ENCODE measurements at places on chromosomes 6 and 20. TPM values are rescaled to one million over a fixed set of nuclear protein-coding genes. Genes with fewer than 3 reads are reported as not detected.

SLCO4A1 gene
- total RNA-seq = 3.6 TPM

ATAT1 gene
- 2.6 TPM for total RNA-seq

C6orf62 gene
- total RNA-seq = 92.6 TPM

MEI4 gene
- total RNA-seq = not detected

COX4I2 gene
- total RNA-seq = not detected

RBM24 gene
- total RNA-seq = 1.3 TPM

CENPW gene
- 28.9 TPM for total RNA-seq

OPRM1 gene
- not detected for total RNA-seq

BANF2 gene
- not detected for total RNA-seq

PLCB4 gene
- 1.6 TPM for total RNA-seq

TREM2 gene
- not detected for total RNA-seq

NEDD9 gene
- 34.2 TPM for total RNA-seq

KCNQ5 gene
- total RNA-seq = not detected

C2 gene
- not detected for total RNA-seq

SLC17A9 gene
- 19.2 TPM for total RNA-seq

HSPA12B gene
- total RNA-seq = 3.9 TPM

CST4 gene
- total RNA-seq = not detected

PLN gene
- total RNA-seq = under 0.01 TPM

DEFB113 gene
- total RNA-seq = not detected

PAQR8 gene
- 8.4 TPM for total RNA-seq

RWDD1 gene
- 23.7 TPM for total RNA-seq

EPHA7 gene
- total RNA-seq = 0.97 TPM

CDH22 gene
- total RNA-seq = not detected

SAMD3 gene
- total RNA-seq = not detected

HTR1B gene
- 17.9 TPM for total RNA-seq

BPIFB1 gene
- total RNA-seq = not detected

TMC2 gene
- not detected for total RNA-seq

PNPLA1 gene
- total RNA-seq = not detected

GLP1R gene
- not detected for total RNA-seq

LINC00237 gene
- total RNA-seq = not detected

CTAGE9 gene
- not detected for total RNA-seq

RBBP9 gene
- 12.0 TPM for total RNA-seq

TRIM31 gene
- total RNA-seq = not detected

OGFR gene
- total RNA-seq = 80.9 TPM

NRN1 gene
- total RNA-seq = 20.8 TPM

CLPSL2 gene
- not detected for total RNA-seq

SLC17A4 gene
- total RNA-seq = not detected

TRIM10 gene
- not detected for total RNA-seq

BFSP1 gene
- total RNA-seq = 2.9 TPM

SEMG1 gene
- total RNA-seq = not detected

PAK5 gene
- not detected for total RNA-seq
